Progenitor cell of endocrine pancreas (in vitro differentiated cells): ENCODE measurements at places on chromosomes 13 and 19.

DNA sequence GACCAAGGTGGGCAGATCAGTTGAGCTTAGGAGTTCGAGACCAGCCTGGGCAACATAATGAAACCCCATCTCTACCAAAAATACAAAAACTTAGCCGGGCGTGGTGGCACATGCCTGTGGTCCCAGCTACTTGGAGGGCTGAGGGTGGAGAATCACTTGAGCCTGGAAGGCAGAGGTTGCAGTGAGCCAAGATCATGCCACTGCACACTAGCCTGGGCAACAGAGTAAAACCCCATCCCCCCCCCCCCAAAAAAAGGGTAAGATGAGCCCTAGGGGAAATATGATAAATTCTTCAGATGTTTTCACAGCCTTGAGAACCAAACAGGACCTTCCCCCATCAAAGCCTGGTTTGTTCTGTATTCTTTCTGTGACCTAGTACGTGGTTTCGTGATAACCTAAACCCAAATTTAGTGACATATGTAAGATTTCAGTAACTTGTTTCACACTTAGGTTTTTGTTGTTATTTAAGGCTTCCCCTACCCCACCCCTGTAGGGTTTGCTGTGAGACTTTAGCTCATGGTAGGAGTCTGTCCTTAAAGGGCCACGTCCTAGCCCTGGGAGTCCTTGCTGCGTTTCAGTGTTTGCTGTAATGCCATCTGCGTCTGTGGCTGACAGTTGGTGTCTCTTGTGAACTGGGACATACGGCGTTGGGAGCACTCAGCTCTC is 49.6 kb downstream of the MYO9B start:
- no peaks in the 10 kb centered on the region for H3K4me1 ChIP-seq
- no peak for DNase-seq
- H3K4me3 ChIP-seq = no peak overlapping the region
- H3K27ac ChIP-seq = no peak overlapping the region

GRCh38 chr13:28753208-28753892 is 34.6 kb upstream of the SLC46A3 start:
- peaks cover 6% of the 10 kb centered on the region for H3K4me1 ChIP-seq
- no peaks in the 10 kb centered on the region for H3K27me3 ChIP-seq
- no peak for DNase-seq
- no peak overlapping the region for H3K4me3 ChIP-seq

DNA sequence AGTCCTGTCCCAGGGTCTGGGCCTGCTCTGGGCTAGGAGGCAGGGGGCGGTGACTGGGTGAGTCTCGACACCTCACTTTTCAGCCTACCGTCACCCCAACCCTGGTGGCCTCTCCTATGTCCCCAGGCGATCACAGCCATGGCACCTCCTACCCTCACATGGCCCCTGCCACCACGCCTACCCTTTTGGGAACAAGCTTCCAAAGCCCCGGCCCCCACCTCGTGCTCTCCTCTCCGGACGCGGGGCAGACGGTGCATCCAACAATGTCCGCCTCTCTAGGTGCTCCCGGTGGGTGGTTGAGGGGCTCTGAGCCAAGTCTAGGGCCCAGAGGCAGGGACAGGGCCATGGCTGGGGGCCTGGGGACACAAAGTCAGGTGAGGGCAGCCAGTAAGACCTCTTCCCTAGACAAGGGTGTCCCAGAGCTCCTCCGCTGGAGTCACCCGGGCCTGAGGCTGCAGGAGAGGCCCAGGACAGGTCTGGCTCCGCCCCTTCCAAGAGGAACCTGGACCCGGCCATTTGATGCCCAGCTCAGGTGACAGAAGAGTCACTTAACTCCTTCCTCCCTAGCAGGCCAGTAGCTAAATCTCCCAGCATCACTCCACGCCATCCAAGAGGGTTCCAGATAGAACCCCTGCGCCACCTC is at the start of gene SYNE4:
Gene SYNE4, minus strand, starts transcription at position 478 of the 643 bp plus-strand sequence. Its CDS starts 132 bp downstream, at position 346.
- peak; percentile 47 for DNase-seq
- H3K36me3 ChIP-seq = peaks cover 8% of the 10 kb centered on the region
- H3K27me3 ChIP-seq = no peaks in the 10 kb centered on the region
- peak within 1 kb of the TSS; percentile 94 for H3K27ac ChIP-seq

DNA sequence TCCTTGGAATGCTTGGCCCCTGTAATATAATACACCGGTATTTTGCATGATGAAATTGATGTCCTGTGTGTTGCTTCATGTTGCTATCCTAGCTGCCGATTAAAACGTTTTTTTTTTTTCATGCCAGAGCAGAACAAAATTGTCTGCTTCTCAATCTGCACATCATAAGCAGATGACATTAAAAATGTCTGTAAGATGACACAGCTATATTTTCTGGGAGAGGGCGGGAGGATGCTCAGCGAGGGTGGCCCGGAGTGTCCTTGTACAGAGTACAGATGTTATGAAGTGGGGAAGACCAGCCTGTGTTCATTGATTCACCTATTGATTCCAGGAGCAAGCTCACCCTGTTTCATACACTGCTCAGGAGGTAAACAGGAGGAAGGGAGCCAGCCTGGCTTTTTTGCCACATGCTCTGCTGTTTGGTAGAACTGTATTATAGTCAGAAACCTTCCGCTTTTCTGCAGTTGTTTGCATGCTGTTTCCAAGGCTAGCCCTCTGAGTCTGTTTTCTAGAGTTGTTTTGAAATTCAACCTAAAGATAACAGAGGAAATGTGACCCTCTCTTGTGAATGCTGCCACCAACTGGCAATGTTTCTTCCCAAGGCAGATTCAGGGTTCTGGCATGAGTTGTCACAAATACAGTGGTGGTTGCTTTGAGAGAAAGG is 4.7 kb upstream of the IRS2 start:
- H3K27me3 ChIP-seq = peaks cover 19% of the 10 kb centered on the region
- peak overlapping the region; percentile 10 for H3K27ac ChIP-seq
- no peak overlapping the region for H3K4me3 ChIP-seq
- peaks cover 10% of the 10 kb centered on the region for H3K4me1 ChIP-seq

GRCh38 chr19:45305421-45305820 is 17.3 kb downstream of the CKM start:
- DNase-seq = no peak
- H3K4me1 ChIP-seq = peaks cover 3% of the 10 kb centered on the region
- H3K4me3 ChIP-seq = no peak overlapping the region
- H3K27me3 ChIP-seq = peaks cover 13% of the 10 kb centered on the region

DNA sequence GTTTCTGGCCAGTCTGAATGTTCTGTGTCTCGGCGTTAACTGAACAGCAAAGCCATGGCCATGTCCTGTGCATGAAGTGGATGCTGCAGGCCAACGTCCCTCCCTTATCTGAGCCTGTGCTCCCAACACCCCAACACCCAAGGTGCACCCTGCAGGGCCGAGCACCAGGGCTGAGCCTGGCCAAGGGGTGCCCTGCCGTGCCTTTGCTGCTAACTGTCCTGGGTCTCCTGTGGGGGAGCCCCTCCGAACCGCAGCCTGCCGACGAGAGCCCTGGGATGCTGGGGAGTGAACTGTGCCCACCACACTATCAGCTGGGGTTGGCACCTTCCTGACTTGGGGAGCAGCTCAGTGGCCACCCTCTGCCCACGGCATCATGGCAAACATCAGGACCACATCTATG is 17.6 kb downstream of the GPX4 start:
- no peak overlapping the region for H3K4me3 ChIP-seq
- H3K4me1 ChIP-seq = no peaks in the 10 kb centered on the region
- H3K36me3 ChIP-seq = peaks cover 8% of the 10 kb centered on the region
- no peaks in the 10 kb centered on the region for H3K27me3 ChIP-seq

DNA sequence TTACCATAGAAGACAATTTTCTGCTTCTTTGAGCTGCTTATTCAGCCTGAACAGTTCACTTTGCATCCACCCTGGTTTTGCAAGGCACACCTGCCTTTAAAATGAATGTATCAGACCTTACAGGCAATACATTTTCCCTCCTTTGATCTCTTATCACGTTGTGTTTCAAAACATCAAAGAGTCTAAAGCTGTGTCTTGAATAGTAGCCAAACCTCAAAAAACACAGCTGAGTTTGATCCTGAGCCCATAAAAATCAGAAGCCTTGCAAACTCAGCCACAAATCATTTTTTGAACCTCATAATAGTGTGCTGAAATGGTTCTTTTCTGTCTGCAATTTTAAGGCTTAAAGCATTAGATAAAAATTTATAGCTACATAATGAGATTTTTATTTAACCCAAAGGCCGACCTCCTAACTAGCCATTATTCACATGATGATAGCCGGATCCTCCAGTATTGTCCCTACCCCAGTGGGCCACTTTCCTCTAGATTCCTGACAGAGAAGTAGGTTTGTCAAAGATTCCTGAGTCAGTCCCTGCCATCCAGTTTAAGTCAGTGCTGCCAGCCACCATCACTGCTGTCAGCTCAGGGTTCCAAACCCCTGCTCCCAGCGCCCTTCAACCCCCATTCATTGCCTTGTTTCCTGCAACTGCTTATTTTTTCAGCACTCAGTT is 71.8 kb downstream of the CAB39L start:
- H3K4me1 ChIP-seq = peaks cover 5% of the 10 kb centered on the region
- no peak overlapping the region for H3K27ac ChIP-seq
- peaks cover 1% of the 10 kb centered on the region for H3K36me3 ChIP-seq
- no peak for DNase-seq

DNA sequence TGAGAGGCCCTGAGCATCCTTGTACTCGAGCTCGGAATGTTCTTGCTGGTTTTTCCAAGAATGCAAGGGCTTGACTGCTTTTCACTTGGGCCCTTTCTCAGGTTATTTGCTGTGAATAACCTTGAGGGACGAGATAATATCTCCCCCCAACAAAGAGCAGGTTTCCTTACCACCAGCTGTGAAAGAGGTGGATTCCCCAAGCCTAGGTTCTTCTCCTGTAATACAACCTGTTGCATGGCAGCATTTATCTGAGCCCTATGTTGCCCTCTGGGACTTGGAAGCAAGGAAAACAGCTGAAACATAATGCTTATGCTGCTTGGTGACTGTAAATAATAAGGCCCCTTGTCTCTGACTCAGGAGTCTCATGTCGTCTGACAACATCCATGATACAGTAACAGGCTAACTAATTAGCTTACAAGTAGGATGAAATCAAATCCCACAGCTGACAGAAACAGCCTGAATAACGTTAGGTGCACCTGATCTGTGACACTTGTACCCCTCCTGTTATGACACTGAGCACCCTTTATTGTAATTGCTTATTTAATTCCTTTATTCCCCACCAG is 43.6 kb upstream of the RCBTB2 start:
- H3K27me3 ChIP-seq = no peaks in the 10 kb centered on the region
- DNase-seq = no peak
- no peak overlapping the region for H3K4me3 ChIP-seq
- H3K4me1 ChIP-seq = peaks cover 11% of the 10 kb centered on the region
